HS-5 (cell line): ENCODE measurements at places on chromosomes 3 and 15.

DNA sequence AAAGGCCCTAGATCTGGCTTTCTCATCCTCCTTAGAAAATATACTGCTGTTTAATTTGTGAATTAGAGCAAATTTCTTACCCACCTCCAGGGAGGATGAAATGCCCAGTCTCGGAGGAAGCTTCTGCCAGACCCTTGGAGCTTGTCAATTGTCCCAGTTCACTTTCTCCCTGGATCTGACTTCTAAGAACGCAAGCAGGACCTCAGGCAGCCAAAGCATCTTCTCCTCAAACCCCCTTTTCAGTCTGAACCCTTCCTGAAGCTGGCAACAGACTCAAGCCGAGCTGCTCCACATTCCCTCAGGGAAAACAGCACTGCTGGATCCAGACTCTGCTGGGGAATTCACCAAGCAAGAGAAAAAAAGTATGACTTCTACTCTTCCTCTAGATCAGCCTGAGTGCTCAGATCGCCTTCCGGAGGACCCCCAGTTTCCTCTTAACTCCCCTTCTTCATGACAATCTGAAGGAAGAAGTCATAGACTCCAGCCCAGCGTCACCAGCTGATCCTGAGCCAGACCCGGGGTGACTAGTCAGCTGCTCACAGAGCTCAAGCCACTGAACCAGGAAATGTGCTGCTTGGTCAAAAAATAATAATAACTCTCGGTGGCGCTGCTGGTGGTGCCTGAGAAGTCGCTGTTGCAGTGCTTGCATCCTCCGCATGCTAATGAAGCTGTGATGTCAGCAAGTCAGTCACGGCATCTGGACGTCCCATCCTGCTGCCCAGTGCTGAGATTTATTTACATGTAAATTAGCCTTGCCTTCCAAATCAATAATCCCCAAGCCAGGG lies at the start of gene PRICKLE2:
Gene PRICKLE2, minus strand, starts transcription at position 641 of the 785 bp plus-strand sequence. CDS start 26,539 bp downstream, outside the sequence.
- DNase-seq = peak; percentile 63

DNA sequence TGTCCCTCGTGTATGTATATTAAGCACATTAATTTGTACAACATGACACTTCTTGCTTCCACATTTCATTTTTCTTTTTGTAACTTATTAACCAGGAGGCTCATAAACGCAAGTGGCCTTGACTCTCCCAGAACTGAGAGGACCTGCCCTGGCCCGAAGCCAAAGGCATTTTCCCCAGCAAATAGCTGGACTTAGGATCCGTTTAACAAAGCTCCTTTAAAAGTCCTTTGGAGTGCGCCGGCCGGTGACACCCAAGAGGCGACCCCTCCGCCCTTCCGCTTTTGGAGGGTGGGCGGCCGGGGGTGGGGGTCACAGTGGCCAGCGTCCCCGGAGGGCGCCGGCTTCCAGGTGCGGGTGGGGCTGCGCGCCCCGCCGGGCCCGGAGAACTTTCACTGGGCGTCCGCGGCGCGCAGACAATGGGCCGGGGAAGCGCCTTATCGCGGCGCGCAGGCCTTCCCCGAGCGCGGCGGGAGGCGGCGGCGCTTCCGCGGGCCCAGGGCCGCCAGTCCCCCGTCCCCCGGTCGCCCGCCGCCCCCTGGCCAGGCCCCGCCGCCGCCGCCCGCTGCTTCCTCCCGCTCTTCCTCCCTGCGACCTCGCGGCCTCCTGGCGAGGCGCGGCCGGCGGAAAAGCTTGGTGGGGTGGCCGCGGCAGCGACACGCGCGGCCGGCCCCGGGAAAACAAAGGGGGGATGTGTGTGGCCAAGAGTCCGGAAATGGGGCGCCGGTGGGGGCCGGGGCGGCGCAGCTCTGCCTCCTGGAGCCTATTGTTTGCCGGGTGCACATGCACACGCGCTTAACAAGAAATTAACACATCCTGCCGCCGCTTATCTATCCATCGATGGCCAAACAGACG lies 613.4 kb downstream of the MCTP2 start:
- DNase-seq = no peak

GRCh38 chr15:19944261-19944888 lies 597.2 kb downstream of the GOLGA6L6 start:
- DNase-seq = no peak

DNA sequence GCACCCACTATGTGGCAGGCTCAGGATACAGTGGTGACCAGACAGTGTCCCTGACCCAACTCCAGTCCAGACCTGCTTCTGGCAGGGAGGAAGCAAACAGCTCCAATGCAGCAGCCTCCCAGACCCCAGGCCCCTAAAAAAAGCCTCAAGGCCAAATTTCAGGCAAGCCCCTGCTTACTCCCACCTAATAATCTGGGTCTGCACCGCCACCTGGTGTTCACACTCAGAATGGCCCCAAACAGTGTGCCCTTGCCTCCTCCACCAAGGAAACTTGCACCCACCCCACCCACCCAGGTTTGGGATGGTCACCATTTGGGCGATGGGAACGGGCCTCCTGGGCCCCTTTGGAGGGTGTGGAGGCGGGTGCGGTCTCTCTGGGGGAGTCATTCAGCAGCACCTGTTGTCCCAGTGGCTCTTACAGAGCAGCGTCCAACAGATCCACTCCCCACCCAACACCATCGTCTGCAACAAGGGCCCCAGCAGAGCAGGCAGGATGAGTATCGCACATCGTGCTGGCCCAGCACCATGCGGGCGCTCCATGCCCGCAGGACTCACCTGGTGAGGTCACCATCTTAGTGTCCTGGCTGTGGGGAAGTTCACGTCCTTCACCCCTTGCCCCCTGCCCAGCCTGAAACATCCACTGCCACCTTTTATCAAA lies 17.3 kb downstream of the C3orf18 start:
- DNase-seq = no peak

- no peak for DNase-seq
These were observed 823.0 kb downstream of the CADM2 start for GRCh38 chr3:85781806-85782205.

GRCh38 chr3:20503394-20504082 lies 317.5 kb upstream of the SGO1 start:
- no peak for DNase-seq

GRCh38 chr15:57319226-57319918 lies 56.9 kb upstream of the CGNL1 start:
- no peak for DNase-seq

GRCh38 chr15:69480932-69481331 lies 28.3 kb downstream of the RPLP1 start:
- no peak for DNase-seq

DNA sequence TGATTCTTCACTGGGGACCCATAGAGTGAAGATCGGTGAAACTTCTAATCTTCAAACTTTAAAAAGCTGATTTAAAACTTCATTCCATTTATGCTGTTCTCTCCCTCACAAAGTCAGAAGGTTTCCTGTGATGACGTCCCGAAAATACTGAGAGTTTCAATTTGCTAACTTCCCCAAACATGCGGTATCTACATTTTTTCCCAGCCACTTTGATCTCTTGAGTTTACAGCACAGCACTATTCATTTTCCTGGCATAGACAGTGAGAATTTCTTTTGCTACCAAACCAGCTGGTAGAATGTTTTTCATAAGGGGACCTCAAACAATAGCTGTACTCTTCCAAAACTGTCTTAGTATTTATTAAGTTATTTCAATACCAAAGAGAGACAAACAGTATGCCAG lies 156.8 kb downstream of the LSAMP start:
- no peak for DNase-seq

DNA sequence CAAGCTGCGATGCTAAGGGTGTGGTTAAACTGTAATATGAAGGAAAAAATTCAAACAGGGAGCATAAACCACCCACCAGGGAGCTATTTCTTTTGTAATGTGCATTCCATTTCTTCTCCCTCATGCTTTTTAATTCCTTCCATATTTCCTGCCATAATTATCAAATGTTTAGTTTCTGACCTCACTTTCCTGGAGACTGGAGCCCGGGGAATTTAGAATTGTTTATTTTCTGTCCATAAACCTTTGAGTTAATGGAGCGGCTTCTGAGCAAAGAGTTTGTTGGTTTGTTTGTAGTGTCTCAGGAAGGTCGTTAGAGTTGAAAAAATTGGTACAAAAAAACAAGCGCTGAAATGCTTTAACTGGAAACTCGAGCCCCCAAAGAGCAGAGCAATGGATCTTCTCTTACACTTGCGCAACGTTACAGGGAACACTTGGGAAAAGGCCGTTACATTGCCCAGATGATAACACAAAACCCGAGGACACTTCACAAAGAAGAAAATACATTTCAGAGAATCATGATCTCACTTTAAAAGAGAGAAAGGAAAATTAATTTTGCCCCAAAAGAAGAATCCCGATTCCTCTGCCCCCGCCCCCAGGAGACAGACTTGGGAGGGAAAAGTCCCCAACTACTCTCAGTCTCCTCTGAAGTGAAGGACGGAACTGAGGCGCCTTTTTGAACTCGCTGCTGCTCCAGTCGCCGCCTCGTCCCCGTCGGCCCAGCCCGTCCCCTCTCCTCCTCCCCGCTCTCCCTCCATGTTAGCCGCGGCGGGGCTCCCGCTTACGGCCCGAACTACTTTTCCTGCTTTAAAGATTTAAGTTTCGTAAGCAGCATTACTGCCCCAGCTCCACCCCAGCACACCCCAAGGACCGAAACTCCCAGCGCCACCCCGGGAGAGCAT lies 842 bp downstream of the FSTL1 start:
- no peak for DNase-seq

GRCh38 chr15:61118885-61119284 lies 110.2 kb downstream of the RORA start:
- no peak for DNase-seq

GRCh38 chr3:50503504-50504342 lies at the start of gene CACNA2D2:
TSS of gene CACNA2D2 (minus strand) at chr3:50503634. CDS start at chr3:50503423, 211 bp downstream.
- no peak for DNase-seq

GRCh38 chr15:34753236-34753894 lies 1.4 kb downstream of the GJD2 start:
- no peak for DNase-seq

DNA sequence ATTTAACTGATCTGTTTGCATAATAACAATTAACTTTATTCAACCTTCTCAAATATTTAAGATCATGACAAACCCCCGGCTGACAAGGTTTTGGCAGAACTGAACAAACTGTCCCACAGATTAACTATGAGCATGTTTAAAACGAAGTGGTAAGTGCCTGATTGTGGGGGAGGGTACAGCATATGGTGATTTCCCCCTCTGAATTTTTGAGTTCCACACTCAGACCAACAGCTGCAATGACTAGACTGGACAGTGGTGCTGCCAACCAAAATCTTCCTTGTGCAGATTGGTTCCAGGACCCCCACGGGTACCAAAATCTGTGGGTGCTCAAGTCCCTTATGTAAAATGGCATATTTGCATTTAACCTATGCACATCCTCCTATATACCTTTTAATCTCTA lies 449.5 kb downstream of the SHQ1 start:
- no peak for DNase-seq

GRCh38 chr15:57951328-57951932 lies 114.1 kb downstream of the ALDH1A2 start:
- no peak for DNase-seq

- no peak for DNase-seq
These were observed 64.9 kb downstream of the SLC7A14 start for GRCh38 chr3:170520996-170521395.

GRCh38 chr15:31464216-31465082 lies 137.8 kb downstream of the KLF13 start:
- DNase-seq = no peak

GRCh38 chr3:158702815-158703481 lies 29.3 kb downstream of the RARRES1 start:
- DNase-seq = no peak

GRCh38 chr3:148727231-148727630 lies 29.5 kb downstream of the AGTR1 start:
- DNase-seq = no peak

DNA sequence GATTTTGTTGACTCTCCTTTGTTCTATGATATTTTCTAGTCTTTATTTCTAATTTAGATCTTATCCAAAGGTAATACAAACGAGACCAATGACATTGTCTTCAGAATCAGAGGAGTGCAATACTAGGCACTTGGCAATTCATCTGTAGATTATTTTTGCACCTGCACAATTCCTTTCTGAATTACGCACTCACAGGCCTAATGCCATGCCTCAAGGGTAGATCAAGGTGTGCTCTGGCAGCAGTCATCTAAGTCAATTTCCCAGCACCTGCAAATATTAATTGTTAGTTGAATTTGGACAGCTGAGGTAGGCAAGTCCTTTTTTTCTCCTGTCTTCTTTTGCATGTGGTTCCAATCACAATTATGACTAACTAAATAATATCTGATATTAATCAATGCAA lies 653.2 kb downstream of the ROBO2 start:
- no peak for DNase-seq

GRCh38 chr15:101684877-101685276 lies 32.7 kb upstream of the TM2D3 start:
- DNase-seq = no peak

DNA sequence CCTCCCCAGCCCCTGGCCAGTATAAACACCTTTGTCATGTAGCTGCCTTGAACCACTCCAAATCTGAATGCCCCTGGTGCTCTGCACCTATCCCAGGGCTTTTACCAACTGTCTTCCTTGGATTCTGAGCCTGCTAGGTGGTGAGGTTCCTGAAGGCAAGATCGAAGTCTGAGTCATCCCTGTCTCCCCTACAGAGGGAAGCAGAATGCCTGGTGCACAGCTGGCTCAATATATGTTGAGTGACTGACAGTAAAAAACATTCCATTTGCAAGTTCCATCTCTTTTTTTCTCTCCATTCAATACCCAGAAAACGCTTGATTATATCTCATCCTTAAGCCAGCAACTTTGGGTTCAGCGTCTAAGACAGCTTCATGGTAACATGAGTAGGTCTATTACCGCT lies 24.7 kb downstream of the SLC24A1 start:
- no peak for DNase-seq

DNA sequence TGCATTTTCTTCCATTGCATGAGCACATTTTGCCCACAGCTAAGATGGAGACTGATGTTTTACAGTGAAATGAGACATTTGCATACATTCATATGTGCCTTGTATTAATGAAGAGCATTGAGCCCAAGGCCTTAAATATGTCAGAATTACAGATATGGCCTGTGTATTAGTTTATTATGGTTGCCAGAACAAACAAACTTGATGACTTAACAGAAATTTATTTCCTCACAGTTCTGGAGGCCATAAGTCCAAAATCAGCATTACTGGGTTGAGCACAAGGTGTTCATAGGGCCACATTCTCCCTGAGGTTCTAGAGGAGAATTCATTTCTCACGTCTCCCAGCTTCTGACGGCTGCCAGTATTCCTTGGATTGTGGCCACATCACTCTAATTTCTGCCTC lies 302.6 kb upstream of the TGFBR2 start:
- DNase-seq = no peak
